ENCODE measurements at places on chromosomes 1 and 21. TPM values are rescaled to one million over a fixed set of nuclear protein-coding genes. Genes with fewer than 3 reads are reported as not detected.

- peak; percentile 57 for DNase-seq
Observed at GRCh38 chr1:153985341-153985912, 712 bp downstream of the RAB13 start.

GRCh38 chr1:71030026-71030425 is 17.6 kb downstream of the PTGER3 start:
- no peak for DNase-seq

DNA sequence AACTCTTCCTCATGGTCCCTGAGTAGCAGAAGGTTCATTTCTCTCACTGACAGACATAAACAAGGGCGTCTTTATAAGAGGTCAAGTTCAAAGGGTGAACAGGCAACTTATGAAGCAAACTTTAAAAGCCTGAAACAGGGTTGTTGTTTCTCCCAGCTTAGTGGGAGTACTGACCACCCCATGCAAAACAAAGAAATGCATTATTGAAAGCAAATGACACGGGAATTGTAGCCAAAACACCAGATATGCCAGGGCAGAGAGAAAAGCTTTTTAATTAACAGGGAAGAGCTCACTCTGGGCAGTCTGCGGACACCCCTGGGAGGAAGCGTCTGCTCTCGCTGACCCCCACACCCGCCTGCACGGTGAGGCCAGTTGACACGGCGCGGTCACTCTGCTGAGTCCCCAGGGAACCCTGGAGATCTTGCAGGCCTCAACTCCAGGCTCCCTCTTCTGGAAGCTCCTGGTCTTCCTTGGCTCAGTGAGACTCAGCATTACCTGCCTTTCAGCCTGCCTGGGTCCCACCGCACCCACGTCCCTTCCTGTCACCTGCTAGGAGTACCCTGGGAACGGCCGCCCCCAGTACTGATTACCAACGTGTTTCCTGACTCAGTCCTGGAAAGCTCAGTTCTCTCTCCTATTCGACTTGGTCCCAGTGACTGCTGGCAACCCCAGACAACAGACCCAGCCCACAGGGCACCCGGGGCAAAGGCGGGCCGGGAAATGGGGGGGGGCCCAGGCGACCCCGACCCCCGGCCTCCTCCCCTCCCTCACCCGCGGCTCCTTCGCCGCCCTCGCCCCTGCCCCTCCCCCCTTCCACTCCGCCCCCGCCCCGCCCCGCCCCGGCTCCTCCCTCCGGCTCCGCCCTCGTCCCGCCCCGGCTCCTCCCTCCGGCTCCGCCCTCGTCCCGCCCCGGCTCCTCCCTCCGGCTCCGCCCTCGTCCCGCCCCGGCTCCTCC is 972 bp downstream of the CFAP410 start:
- DNase-seq, result peak; percentile 98

DNA sequence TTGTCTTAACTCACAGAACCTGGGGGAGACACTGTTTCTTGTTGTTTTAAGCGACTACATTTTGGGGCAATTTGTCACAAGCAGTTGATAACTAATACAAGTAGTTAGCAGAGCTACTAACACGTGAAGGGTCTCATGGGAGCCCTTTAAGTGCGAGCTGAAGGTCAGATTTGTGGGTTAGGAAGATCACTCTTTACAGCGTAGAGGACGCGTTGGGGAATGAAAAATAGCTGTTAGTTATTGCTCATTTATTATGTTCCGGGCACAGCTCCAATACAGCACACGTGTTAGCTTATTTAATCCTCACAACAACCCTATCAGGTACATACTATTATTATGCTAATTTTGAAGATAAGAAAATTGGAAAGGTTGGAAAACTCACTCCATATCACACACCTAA is 95.9 kb downstream of the ACTL8 start:
- DNase-seq, result no peak

DNA sequence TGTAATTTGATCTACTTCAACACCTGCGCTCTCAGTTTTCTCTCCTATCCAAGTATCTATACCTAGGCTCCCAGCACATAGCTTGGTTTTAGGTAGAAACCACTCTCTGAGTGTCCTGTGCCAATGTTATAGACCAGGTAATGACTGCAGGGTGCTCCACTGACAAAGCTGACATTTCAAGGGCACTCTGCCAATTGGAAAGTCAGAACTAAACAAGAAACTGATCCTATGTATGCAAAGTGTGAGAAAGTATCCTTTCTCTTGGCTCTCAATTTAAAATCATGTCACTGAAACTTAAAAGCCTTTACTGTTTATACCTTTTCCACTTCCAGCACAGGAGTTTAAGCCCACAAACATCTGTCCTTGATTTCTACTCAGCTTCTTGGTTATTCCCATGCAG is 45.0 kb upstream of the AIM2 start:
- no peak for DNase-seq

- DNase-seq, result no peak
Observed at GRCh38 chr1:234821840-234822239, 211.9 kb upstream of the IRF2BP2 start.

DNA sequence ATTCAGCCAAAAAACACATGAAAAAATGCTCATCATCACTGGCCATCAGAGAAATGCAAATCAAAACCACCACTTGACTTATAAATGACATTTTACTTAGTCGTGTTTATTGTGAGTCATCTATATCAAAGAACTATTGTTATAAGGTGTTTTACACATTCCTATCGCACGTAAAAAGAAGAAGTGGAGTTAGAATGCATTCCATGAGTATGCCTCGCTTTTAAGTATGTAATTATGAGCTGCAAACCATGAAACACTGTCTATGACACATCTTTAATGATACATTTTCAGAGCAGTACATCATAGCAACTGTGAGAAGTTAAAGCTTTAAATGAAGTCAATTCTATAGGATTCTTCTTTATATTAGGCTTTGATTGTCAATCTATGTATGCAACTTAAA is 614.3 kb upstream of the ADAMTS5 start:
- no peak for DNase-seq

GRCh38 chr1:114341856-114342255 is 169.1 kb downstream of the TRIM33 start:
- no peak for DNase-seq

Gene ADORA3
- not detected for total RNA-seq

Gene HOOK1
- total RNA-seq, result 9.1 TPM

Gene ZNF672
- 56.0 TPM for total RNA-seq

Gene NCAM2
- total RNA-seq, result 0.30 TPM

Gene IFI44
- not detected for total RNA-seq

Data from H7 (cell line).